ENCODE measurements at places on chromosomes 11 and 22. TPM values are rescaled to one million over a fixed set of nuclear protein-coding genes. Genes with fewer than 3 reads are reported as not detected.

SAA1 gene
- total RNA-seq, result not detected

NCAM1 gene
- total RNA-seq, result 26.8 TPM

- no peak for DNase-seq
Observed at GRCh38 chr22:32204040-32204855, 625 bp downstream of the RFPL2 start.

DNA sequence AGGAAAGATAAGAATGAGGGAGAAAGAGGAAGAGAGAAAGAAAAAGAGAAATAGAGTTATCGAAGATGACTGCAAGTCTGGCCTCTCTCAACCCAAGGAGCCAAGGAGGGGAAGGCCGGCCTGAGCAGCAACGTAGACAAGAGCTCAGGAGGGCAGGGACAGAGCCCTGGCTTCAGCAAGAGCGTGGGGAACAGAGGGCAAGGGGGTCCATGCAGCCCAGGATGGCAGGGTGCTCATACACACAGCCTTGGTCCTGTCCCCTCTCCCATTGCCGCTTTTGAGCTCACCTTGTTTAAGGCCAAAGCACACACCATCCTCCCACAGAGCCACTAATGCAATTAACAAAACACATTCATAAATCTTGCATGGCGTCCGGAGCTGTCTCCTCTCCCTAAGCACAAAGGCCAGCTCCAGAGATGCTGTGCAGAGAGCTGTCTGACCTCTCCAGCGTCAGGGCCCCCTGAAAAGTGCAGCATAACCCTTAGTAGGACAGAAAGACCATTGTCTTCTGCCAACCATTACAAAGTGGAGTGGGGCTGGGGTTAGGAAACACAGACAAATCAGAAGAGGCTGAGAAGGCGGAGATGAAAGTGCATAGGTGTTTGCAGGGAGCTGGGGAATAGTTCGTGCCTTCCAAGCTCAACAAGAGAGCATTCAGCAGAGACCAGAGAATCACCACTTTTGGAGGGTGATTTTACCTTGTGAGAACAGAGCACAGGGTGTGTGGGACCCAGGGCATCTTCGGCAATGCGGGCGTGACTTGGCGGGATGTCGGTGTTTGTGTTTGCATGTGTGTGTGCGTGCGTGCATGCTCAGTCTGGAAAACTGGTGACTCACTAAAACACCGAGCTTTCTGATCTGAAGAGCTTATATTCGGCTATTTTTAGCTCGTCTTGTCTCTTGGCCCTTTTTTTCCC lies 28.2 kb upstream of the JAM3 start:
- no peak for DNase-seq

- no peak for DNase-seq
Observed at GRCh38 chr11:7307836-7308235, 56.1 kb downstream of the SYT9 start.

GRCh38 chr11:707817-708420 lies 1.9 kb downstream of the EPS8L2 start:
- no peak for DNase-seq

- no peak for DNase-seq
Observed at GRCh38 chr11:1373536-1374214, 16.1 kb upstream of the BRSK2 start.
